ENCODE measurements at places on chromosomes 7 and 10.

DNA sequence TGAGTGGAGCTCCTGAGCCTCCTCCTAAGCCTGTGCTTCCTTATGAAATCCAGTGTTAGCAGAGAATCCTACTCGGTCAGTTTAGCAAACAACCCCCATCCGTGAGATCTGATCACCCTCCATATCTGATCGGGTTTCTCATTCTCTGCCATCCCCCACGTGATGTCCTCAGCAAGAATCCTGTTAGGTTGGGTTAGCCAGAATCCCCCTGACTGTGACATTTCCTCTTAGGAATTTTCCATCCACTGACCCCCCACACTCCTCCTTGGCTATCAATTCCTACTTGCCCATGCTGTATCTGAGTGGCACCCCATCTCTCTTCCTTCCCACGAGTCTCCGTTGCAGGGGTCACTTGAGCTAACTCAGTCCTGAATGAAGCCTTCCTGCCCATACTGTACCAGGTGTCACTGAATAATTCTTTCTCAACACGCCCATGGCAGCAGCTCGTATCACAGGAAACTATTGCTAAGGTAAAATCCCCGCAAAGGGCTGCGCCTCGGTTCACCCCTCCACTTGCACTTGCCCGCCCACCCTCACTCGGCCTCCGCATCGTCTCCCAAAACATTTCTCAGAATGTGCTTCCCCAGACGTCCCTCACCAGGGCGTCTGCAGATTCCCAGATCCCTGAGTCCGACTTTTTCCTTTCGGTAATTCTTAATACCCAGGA lies 44.1 kb downstream of the MYOF start:
- no peak for DNase-seq

GRCh38 chr7:20788420-20788990 lies 1.8 kb upstream of the SP8 start:
- no peak for DNase-seq

DNA sequence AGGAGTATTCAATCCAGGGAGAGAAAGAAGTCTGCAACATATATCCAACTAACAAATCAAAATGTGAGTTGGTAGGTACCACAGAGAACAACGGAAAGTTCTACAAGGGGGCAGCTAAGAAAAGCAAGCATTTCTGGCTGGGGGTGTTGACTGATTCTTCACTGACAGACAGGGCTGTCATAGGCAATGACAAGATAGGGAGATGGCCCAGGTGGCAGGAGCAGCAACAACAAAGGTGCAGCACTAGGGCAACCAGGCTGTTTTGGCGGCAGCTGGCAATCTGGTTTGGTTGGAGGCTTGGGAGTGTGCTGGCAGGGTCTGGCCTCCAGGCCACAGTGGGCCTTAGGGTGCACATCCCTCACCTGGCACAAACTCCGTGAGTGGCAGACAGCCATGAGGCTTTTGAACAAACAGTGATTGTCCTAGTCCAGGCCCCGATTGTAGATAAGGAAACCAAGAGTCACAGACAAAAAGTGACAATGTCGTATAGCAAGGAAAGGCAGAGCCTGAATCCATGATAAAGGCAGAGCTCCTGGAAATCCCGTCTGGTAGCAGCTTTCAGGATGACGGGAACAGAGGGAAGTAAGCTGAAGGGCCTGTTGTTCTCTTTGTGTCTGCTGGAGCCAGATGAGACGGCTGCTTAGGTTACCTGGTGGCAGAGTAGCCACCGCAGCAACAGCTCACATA lies 28.4 kb downstream of the DPCD start:
- no peak for DNase-seq

GRCh38 chr10:59873896-59874295 lies 32.5 kb downstream of the CCDC6 start:
- DNase-seq = no peak

DNA sequence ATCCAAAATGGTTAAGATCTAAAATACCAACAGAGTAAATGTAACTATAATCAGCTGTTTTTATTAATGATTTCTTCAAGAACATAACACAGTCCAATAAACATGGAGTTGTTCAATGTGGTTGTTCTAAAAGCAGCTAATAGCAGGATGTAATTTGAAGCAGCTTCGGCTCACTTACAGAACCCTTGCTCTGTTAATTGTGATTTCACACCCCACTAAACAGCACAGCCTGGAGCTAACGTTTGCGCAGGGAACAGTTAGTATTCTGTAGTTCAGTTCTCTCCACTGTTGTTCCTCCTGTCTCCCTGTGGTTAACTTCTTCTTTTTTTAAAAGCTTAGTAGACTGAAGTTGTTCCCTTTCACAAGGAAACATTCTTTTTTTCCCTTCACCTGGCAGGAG lies 104.0 kb downstream of the GRM3 start:
- no peak for DNase-seq

DNA sequence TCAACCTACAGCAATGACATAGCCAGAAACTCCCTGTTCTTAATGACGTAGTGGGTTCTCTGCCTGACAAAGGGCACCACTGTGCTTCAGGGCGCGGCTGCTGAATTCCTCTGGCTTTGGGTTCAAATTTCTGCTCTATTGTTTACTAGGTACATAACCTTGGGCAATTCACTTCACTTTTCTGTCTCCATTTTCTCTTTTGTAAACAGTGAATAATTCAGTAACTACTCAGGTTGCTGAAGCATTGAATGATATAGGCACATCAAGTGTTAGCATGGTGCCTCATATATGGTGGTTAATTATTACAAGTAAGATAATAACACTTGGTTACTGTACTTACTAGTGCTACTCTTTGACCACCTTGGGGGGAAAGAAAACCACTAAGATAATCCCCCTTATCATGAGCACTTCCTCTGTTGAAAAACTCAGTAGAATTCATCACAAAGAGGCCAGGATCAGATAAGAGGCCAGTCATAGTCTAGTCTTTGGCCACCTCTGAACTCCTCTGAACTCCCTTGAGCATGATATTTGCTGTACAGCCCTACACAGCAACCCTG lies 92.0 kb upstream of the AHR start:
- DNase-seq = no peak

DNA sequence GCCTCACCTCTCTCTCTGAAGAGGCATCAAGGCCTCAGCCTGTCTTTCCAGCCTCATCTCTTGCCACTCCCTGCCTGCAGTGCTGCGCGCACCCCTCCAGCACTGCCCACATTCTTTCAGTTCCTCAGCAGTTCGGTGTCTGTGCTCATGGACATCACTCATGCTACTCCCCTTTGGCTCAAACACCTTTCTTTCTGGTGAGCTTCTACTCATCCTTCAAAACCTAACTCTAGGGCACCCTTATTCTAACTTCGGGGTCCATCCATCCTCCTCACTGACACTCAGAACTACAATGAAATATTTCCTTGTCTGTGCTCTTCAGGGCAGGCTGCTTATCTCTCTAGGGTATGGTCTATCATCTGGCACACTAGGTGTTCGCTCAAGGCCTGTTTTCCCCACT lies 169.9 kb upstream of the BMPER start:
- DNase-seq = no peak

- DNase-seq = no peak
Measured at GRCh38 chr10:116719804-116720203, 22.6 kb downstream of the HSPA12A start.

DNA sequence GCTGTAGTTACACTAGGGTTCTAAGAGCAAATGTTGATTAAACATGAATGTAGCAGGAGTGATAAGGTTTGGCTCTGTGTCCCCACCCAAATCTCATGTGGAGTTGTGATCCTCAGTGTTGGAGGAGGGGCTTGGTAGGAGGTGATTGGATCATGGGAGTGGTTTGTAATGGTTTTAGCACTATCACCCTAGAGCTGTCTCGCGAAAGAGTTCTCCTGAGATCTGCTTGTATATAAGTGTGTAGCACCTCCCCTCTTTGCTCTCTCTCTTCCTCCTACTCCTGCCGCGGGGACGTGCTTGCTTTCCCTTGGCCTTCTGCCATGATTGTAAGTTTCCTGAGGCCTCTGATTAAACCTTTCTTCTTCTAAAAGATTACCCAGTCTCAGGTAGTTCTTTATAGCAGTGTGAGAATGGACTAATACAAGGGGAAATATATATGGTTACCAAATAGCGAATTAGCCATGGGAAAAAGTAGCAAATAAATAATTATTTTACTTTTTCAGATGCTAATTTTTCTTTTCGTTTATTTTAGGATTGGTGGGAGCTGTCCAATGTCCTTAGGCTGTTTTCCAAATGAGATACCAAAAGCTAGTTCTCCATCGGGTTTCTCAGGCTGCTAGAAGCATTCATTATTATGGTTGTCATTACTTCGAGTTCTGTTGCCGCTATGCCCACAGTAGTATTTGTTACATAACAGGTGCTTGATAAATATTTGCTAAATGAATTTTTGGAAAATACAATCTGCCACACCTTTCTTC lies 58.7 kb downstream of the PTEN start:
- no peak for DNase-seq

- no peak for DNase-seq
Measured at GRCh38 chr10:89115876-89116627, 91.1 kb downstream of the CH25H start.

Measured in midbrain (tissue), 1 donor.